Lower lobe of right lung (tissue), 2 donors: ENCODE measurements at places on chromosomes 2 and 18. TPM values are rescaled to one million over a fixed set of nuclear protein-coding genes. Genes with fewer than 3 reads are reported as not detected.

PIEZO2 gene
- total RNA-seq, result 11.1 TPM

POU3F3 gene
- not detected for total RNA-seq

BOLA3 gene
- 19.6 TPM for total RNA-seq

CNRIP1 gene
- total RNA-seq, result 20.8 TPM

FAM124B gene
- total RNA-seq, result 4.8 TPM

ESCO1 gene
- total RNA-seq, result 16.5 TPM

PTPN18 gene
- 74.1 TPM for total RNA-seq

LCT gene
- total RNA-seq, result not detected

ANKRD44 gene
- 58.7 TPM for total RNA-seq

GNAL gene
- total RNA-seq, result 5.6 TPM

LRRTM1 gene
- not detected for total RNA-seq

RBKS gene
- 2.2 TPM for total RNA-seq

REG3A gene
- not detected for total RNA-seq

IMP4 gene
- total RNA-seq, result 55.9 TPM

CYTIP gene
- total RNA-seq, result 40.5 TPM

CRYBA2 gene
- total RNA-seq, result not detected

TMEM87B gene
- 23.6 TPM for total RNA-seq
